Heart right ventricle (tissue), 16 donors: ENCODE measurements at places on chromosomes 2 and 18. TPM values are rescaled to one million over a fixed set of nuclear protein-coding genes. Genes with fewer than 3 reads are reported as not detected.
A peak's percentile ranks its signal among the peaks of the same experiment; 100 is the strongest.

GRCh38 chr2:160387558-160388262 is 105.9 kb downstream of the RBMS1 start:
- DNase-seq, result peak; percentile 85

DNA sequence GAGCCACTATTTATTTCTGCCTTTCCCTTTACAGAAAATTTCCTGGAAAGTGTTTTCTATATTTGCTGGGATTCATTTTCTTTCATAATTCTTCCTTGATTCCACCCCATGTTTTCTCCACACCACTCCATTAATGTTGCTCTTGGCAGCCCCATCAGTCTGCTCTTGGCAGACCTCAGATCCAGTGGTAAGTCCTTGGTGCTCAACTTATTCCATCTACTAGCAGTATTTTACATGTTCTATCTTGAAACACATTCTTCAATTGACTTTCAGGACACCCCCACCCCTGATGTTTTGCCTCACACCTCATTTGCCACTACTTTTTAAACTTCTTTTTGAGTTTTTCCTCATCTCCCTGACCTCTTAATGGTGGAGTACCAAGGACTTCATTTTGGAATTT is 65.0 kb downstream of the HNMT start:
- DNase-seq, result no peak

DNA sequence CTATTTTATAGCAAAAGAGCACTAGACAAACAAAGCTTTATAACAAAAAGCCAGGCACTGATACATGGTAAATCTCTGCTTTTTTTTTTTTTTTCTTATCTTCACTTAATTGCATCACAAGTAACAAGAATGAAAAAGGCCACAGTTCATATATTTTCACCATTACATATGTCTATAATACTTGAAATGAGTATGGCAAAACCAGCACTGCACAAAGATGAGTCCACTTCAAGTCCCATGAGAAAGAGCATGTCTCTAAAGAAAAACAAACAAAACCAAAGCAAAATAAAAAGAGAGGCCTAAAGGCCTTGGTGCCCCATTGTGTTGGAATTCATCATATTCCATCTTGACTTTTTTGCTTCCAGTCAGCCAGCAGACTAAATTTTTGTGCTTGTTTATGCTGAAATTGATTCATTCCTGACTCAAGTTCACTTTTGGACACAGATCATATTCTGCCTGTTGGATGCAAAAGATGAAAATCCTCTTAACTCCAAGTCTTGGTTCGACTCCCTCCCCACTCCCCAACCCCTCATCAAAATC is 264.9 kb upstream of the CCDC68 start:
- no peak for DNase-seq

DNA sequence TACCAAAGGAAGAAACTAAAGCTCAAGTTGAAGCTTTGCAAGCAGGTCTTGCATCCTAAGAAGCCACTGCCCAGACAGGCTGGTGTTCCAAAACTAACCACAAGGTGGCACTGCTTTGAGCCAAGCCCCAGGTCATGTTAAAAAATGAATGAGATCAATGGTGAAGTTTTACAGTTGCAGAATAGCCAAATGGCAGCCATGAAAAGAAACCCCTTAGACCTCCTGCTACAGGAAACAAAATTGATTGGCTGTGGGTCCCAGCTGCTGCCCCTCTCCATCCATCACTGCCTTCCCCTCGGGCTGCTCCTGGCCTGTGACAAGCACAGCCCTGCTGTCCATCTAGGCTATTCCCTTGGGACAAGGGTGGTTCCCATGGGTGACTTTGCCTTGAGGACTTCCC is 20.7 kb upstream of the MREG start:
- peak; percentile 54 for DNase-seq

DNA sequence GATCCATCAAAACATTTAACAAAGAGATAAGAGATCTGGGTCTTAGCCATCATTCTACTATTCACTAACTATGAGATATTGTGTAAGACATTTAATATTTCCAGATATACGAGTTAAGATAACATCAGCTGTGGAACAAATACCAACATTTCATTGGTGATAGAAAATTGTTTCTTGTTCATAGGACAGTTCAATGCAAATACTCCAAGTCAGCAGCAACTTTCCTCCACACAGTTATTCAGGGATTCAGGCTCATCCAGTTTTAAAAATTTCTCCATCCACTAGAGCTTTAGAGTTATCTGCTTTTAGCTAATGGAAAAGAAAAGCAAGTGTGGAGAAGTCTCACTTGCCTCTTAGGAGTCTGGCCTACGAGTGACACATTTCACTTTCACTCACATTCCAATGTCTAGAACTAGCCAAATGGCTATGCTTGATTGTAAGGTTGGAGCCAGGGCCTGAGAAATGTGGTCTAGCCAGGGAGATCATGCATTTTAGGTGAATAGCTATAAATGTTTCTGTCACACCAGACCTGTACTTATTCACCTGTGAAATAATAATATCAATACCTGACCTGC is 119.3 kb upstream of the MAPRE2 start:
- no peak for DNase-seq

DNA sequence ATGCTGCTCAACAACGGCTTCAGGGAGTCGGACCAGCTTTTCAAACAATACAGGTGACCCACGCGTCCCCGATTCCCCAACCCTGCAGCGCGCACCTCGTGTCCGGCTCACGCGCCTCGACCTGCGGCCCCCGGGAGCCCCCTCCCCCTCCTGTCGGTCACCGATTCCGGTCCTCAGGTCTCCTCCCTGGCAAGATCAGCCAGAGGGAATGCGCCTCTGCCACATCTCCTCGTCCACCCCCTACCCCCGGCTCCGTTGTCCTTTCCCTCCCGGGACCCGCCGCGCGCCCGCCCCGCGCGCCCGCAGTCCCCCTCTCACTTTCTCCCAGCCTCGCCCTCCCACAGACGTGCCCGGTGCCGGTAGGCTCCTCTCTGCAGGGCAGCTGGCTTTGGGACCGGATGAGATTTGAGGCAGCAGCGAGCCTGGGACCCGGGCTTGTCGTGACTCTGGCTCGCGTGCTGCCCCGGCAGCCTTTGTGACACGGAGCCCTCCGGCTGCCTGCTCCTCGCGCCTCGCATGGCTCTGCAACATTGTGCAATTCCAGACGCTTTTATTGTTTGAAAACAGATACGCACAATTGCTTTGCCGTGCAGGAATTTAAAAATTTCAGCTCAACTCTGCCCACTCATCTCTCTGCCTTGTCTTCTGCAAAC is 558 bp downstream of the TTC39C start:
- DNase-seq, result peak; percentile 46

- DNase-seq, result no peak
Measured at GRCh38 chr2:112087346-112088020, 32.4 kb downstream of the TMEM87B start.

DNA sequence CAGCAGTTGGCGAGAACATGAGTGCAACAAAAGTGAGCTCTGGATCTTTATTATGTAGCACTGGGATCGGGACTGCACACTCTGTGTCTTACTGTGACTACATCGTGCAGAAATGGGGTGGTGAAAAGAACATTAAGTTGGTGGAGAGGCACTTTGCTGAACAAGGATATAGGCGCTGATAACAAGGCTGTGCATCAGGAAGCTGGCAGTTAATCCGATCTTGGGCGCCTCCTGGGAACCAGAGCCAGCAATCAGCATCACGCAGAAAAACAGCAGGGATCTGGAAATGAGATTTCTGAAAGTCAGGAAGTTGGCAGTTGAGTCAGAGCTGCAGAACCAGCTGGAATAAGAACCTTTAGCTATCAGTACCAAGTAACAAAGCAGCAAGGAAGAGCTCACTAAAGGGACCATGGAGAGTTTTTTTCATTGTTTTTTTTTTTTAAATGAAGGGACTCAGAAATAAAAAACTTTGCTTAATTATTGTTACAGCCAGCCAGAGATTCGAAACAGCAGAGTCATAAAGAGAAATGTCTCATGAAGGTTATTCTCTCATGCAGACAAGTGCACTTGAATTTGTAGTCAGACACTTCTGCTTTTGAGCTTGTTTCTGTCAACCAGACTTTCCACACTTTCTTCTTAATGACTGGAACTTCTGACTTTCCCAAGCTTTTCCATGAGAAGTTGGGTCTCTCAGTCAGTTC is 22.8 kb upstream of the MYO3B start:
- no peak for DNase-seq

GRCh38 chr2:119180892-119181291 is 22.3 kb upstream of the C1QL2 start:
- no peak for DNase-seq

- DNase-seq, result peak; percentile 81
Measured at GRCh38 chr2:72770879-72771461, 54.9 kb downstream of the EXOC6B start.

- DNase-seq, result no peak
Measured at GRCh38 chr2:239691720-239692119, 290.9 kb upstream of the HDAC4 start.

DNA sequence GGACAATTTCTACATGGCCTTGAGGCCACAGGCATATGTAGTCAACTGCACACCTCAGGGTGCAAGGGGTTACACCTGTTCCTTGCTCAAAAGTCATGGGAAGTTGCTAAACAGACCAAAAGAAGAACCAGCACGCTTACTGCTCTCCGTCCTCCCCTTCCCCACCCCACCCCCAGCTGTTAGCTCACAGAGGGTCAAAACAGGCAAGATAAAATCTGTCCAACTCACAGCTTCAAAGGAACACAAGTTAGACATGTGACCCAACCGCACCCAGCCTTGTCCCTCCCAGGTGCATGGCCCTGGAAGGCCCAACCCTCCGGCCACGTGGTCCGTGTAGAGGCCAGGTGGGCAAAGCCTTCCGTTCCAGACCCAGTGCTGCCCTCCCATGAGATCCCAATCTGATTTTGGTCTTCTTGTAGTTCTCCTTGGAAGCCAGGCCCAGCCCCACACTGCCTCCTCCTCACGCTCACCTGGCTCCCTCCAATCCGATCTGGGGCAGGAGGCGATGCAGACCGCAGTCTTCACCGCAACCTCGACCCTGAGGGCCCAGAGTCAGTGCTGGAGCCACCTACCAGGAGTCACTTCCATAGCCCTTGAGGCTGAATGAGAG is 14.5 kb upstream of the ASPRV1 start:
- no peak for DNase-seq

DNA sequence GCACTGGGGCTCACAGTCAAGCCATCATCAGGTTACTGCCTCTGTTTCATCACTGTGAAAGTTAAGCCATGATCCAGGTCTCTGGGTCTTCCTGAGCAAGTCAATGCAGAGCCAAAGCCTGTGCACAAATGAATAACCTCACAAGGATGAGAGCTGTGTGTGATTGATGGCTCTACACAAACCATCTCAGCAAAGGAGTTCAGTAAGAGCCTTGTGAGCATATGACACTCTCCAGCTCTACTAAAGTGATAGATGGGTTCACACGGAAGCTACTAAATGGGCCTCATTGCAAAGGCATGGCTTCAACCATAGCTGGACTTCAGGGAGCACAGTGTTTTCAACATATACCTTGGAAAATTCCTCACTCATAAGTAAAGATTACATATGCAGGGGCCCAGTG is 101.5 kb downstream of the AFF3 start:
- DNase-seq, result no peak

GRCh38 chr2:82811946-82812345 is 1647.1 kb downstream of the SUCLG1 start:
- DNase-seq, result no peak

DNA sequence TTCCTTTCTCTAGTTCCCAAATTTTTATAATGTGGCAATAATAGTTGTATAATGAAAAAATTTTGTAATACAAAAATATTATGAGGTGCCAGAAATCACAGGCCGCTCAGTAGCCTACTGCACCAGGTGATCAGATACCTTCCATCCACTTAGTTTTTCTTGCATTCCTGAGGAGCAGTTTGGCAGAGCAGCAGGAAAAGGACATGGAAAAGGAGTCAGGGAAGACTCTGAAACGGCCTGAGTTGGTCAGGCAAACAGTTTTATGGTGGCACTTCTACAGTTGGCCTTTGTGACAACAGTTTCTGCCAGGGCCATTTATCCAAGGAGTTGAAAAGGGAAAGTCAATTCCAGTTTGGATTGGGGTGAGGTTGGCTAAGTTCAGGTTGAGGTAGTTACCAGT is 165.4 kb upstream of the ALPP start:
- no peak for DNase-seq

The AKAIN1 gene
- total RNA-seq, result not detected

The CABLES1 gene
- 2.2 TPM for total RNA-seq

The RESP18 gene
- not detected for total RNA-seq

The TRAPPC8 gene
- 35.6 TPM for total RNA-seq

The NEURL3 gene
- not detected for total RNA-seq

The SLC5A7 gene
- 0.11 TPM for total RNA-seq
